ENCODE measurements at places on chromosomes 7 and 10.
A peak's percentile ranks its signal among the peaks of the same experiment; 100 is the strongest.

DNA sequence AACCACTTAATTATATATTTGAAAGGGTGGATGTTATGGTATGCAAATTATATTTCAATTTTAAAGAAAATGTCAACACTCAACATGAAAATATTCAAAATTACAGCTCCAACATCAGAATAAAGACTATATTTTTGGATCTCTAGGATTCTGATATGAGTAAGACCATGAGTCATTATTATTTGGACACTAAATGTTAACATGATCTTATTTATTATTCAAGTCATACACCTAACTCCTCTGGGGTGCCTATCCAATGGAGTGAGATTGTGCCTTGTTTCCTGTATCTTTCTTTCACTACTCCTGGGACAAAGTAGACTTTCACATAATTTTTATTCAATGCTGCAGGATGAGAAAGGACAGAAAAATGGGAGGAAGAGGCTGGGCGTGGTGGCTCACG, 135.2 kb upstream of the PRSS1 start:
- no peak for DNase-seq

- DNase-seq: peak; percentile 82
These were observed 277.6 kb downstream of the REEP3 start for GRCh38 chr10:63798599-63799498.

DNA sequence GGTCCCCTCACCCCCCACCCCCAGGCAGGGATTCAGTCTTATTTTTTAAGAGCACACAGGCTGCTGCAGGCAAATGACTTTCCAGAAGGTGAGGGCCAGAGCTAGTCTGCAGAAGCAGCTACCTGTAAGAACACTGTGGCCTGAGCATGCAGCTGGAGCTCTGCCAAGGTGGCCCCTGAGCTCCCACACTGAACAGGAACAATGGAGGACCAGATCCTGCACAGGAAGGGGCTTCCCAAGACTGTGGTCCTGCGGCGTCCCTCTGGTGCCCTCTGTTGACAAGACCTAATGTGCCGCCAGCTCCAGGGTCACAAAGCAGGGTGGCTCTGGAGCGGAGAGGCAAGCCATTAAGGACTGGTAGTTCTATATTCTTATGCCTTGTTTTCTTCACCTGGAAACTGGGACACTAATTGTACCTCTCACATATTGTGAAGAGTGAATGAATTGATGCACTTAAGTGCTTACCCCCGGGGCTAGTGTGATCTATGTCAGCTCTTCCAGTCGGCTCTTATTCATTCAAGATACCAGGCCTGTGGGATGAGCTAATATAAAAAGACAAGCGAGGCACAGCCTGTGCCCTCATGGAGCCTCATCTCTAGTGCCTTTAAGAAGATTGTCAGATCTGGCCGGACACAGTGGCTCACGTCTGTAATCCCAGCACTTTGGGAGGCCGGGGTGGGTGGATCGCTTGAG, 8.0 kb upstream of the BEND7 start:
- DNase-seq: peak; percentile 88

GRCh38 chr10:110818311-110819256, 53.1 kb upstream of the PDCD4 start:
- no peak for DNase-seq

DNA sequence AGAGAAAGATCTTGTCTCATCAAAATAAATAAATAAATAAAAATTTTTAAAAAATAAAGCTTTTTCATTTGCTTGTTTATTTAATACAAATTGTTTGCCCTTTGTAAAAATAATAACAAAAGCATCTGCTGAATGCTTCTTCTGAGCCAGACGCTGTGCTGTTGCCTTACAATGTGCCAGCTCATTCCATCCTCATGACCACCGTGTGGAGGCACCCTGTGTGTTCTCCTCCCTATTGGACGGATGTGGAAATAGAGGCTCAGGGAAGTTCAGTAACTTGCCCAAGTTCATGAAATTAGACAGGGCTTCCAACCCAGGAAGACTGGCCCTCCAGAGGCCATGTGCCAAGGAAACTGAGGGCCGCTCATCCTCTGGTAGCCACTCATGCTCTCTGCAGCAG, 120.6 kb downstream of the SH3PXD2A start:
- no peak for DNase-seq

DNA sequence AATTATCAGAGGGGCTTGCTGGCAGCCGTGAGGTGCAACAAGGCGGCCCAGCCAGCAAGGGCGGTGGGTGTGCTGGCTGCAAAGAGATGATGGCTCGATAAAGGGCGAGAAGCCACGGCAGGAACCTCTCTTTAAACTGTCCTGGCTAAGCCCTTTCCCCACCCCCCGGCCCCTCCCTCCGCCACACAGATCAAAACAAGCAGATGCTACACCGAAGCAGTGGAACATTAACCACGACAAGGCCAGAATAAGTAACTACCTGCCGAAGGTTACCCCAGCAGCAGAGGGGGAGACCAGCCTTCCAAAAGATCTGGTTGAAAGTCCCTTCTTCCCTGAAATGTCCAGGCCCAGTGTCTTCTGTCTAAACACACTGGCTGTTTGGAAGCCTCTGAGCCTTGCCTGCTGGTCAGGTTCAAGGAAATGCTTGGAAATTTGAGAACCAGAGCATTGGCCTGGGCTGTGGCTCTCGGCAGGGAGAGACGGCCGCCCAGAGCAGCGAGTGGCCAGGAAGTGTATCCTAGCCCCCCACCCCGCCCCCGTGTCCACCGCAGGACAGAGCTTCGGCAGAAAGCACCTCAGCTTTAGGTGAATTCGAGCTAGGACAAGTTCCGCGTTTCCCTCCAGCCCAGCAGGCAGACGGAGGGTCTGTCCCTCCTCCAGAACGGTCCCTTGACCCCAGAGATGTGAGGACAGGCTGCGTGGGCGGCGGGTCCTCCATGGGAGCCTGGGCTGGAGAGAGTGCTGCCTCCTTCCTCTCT, 2.1 kb downstream of the FAM20C start:
- DNase-seq: peak; percentile 45

GRCh38 chr10:80457554-80458262, 3.6 kb downstream of the TSPAN14 start:
- no peak for DNase-seq

DNA sequence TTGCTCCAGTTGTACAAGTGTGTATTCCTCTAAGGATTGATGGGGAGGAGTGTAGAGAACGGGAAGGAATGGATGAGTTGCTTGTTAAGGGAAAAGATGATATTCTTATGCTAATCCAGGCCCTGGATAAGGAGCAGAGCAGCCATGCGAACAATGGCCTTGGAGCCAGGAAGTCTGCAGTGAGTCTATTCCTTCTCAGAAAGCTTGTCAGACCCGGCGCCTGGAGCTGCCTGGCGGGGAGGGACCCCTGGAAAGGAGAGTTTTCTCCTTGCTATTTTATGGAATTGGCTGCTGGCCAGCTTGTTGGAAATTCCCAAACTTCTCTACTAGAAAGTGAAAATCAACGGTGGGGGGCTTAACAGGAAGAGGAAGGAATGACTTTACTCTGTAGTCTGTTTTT, 89.1 kb downstream of the MMRN2 start:
- DNase-seq: peak; percentile 79

DNA sequence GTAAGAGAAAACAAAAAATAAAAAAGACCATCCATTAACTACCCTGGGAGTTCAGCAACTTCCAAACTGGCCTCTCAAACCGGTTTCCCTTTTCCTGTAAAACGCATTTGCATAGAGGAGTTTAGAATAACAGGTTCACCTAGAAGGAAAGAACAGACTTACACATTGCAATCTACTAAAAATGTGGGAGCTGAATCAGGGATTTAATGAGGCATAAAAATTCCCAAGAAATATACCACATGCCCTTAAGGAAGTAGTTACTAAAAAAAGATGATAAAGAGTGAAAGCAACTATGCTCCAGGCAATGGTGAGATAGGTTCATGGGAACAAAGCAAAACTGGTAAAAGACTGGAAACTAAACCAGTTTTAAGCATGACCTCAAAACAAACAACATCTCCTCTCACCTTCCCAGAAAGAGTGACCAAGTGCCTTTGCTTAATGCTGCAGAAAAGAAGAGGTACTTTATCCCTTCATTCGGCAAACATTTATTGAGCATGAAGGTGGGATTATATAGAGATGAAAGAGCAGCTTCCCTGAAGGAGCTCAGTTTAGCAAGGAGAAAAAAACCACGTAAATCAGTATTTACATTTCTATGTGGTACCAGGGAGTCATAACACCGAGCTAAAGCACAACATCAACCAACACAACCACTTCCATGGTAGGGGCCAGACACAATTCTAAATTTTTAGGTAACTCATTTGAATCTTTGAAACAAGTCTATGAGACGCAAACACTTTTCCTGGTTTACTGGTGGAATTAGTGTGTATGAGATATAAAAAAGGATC, 152.8 kb downstream of the SGMS1 start:
- DNase-seq: peak; percentile 18

DNA sequence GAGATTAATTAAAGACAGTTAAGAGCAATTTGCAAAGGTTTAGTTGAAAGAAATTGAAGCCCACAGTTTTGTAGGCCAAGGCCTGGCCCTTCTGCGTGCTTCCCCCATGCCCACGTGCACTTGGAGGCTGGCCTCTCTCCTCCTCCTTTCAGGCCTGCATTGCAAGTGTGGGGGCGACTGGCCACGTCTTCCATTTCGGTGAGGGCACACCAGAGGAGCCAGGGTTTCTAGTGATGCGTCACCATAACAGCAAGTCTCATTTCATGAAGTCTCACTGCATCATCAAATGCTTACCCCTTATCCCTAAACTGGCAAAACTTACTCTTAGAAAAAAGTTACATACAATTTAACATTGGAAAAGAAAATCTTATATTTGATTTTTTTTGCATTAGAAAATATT, 141.2 kb downstream of the NRF1 start:
- no peak for DNase-seq

- DNase-seq: no peak
These were observed 324.6 kb downstream of the ATRNL1 start for GRCh38 chr10:115417585-115418265.

DNA sequence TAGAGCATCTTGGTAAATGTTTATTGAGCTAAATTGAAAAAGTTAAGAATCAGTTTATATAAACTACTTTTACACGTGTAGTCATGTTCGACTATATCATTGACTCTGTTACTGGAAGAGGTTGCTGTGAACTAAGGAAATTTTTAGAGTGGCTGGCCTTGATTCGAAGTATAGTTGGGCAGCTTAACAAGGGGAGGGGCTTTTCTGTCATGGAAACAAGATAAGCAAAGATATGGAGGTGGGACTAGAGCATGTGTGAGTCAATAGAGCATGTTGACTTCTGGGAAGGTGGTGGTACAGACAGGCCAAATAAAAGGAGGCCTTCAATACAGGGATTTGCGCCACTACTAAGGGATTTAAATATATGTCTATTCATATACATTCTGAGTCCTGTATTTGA, 7.6 kb downstream of the ATP5F1C start:
- no peak for DNase-seq

GRCh38 chr7:71254751-71255150, 122.8 kb downstream of the GALNT17 start:
- DNase-seq: no peak

DNA sequence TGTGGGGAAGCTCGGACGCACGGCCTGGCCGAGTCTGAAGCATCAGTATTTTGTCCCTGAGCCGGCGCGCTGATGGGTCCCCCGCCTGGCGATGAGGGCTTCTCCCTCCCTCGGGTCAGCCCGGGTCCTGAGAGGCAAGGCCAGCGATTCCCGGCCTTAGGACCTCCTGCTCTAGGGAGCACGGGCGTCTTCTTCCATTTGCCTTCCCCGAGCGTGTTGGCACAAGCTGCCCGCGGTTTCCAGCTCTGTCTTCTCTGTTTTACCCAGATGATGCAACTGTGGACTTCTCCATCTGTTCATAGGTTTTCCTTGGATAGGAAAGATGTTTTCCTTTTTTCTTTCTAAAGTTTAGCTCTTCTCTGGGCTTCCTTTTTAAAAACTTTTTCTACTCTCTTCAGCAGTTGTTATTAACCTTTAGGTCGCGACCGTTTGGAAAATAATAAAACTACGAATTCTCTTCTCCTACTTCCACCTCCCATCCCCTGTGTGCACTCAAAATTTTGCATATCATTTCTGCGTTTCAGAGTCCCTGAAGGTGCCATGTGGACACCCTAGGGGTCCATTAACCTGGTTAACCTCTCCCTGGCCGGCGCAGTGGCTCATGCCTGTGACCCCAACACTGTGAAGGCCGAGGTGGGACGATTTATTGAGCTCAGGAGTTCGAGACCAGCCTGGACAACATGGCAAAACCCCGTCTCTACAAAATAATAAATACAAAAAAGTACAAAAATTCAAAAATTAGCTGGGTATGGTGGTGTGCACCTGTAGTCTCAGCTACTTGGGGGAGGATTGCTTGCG, 1.4 kb upstream of the SLC25A28 start:
- DNase-seq: no peak

- DNase-seq: no peak
These were observed 108.4 kb upstream of the SEMA3A start for GRCh38 chr7:84302949-84303348.

- DNase-seq: no peak
These were observed 29.1 kb downstream of the UBE2H start for GRCh38 chr7:129923709-129924108.

DNA sequence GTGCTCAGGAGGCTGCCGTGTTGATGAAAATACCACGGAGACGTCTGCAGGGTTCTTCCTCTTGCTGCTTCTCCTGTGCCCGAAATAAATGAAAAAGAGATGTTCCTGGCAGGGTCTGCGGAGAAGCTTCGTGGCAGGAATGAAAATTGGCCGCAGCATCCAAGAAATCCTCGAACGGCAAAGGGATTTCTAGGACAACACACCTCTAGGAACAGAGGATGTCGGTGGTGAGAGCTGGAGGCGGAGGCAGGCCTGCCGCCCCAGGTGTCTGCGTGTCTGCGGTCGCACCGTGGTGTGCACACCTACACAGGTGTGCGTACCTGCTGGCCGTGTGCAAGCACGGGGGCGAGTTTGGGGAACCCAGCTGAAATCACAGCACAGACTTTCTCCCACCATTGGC, 43.4 kb downstream of the TMEM130 start:
- no peak for DNase-seq

DNA sequence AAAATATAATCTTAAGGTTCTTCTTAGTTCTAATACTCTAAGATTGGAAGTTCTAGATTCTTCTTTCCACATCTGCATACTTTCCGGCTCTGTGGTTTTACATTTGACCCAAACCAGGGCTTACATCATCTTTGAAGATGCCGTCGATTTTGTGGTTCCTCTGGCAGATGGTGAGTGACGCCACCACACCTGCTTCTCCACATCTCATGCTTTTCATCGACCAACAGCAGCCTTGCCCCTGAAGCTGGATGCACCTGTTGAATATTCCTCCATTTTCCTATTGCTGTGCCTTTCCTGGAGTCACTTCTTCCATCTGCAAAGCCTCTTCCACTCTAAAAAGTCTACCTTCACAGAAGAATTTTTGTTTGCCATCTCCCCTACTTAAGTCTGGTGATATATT, 121.3 kb downstream of the PRKCQ start:
- DNase-seq: no peak

- no peak for DNase-seq
These were observed 348.5 kb downstream of the KCNMA1 start for GRCh38 chr10:77289027-77289501.

- no peak for DNase-seq
These were observed 25.8 kb upstream of the AMPH start for GRCh38 chr7:38656968-38657367.

All from eye (tissue), 1 donor.